ENCODE measurements at places on chromosomes 16 and 17.

- no peak for DNase-seq
Measured at GRCh38 chr17:79872762-79873161, 33.5 kb upstream of the CBX4 start.

GRCh38 chr17:80618304-80618703 is 73.7 kb downstream of the RPTOR start:
- no peak for DNase-seq

- no peak for DNase-seq
Measured at GRCh38 chr17:21239680-21240368, 13.4 kb downstream of the NATD1 start.

- DNase-seq = peak; percentile 83
Measured at GRCh38 chr17:38703742-38704605, 1.1 kb upstream of the MLLT6 start.

GRCh38 chr17:30429155-30429554 is 48.1 kb upstream of the GOSR1 start:
- no peak for DNase-seq

- DNase-seq = no peak
Measured at GRCh38 chr16:85715169-85716021, 26.6 kb upstream of the GINS2 start.

GRCh38 chr16:22322021-22322471 is 24.8 kb downstream of the POLR3E start:
- DNase-seq = no peak

GRCh38 chr17:46047856-46048255 is 48.8 kb downstream of the STH start:
- DNase-seq = no peak

- DNase-seq = no peak
Measured at GRCh38 chr17:12463102-12463501, 202.6 kb upstream of the MYOCD start.

- no peak for DNase-seq
Measured at GRCh38 chr17:74235911-74236371, 22.6 kb downstream of the TTYH2 start.

All from activated CD8-positive, alpha-beta memory T cell treated with anti-CD3 and anti-CD28 coated beads, Interleukin-2, amount 50 U/mL, for 4 hours (primary cell).